ENCODE measurements at places on chromosomes 2 and 18.
A peak's percentile ranks its signal among the peaks of the same experiment; 100 is the strongest.

DNA sequence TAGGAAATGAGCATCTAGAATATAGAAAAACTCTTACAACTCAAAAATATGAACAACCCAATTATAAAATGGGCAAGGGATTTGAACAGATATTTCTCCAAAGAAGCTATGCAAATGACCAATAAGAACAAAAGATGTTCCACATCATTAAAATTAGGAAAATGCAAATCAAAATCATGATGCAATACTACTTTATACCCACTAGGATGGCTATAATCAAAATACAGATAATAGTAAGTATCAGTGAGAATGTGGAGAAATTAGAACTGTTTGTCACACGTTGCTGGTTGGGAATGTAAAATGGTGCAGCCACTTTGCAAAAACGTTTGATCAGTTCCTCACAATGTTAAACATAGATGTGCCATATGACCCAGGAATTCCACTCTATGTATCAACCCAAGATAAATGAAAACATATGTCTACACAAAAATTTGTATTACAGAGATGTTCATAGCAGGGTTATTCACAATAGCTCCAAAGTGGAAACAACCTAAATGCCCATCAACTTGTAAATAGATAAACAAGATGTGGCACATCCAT, 558.4 kb downstream of the SLC4A3 start:
- DNase-seq, result no peak

DNA sequence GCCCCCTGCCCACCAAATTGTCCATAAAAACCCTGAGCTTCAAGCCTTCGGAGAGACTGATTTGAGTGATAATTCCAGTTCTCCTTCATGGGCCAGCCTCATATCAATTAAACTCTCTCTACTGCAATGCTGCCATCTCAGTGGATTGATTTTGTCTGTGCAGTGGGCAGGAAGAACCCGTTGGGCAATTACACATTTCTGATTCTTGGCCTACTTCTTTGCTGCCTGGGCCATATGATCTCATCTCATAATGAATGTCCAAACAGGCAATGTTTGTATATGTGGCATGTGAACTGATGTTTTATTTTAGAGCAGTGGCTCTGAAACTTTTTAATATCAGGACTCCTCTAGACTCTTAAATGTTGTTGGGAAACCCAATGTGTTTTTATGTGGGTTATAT, 101.2 kb upstream of the SLC38A11 start:
- DNase-seq, result no peak

DNA sequence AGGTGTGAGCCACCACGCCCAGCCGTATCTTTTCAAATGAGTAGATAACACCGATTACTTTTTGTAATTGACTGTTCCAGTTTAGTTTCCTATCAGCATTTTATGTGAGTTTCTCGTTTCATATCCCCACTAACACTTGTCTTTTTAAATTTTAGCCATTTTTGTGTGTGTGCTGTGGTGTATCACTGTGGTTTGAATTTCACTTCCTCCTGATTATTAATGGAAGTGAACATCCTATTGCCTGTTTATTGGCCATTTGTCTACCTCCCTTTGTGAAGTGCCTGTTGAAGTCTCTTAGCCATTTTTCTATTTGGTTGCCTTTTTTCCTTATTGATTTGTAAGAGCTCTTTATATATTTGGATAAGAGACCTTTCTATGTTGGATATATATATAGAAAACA, 91.7 kb upstream of the STON1 start:
- DNase-seq, result no peak

DNA sequence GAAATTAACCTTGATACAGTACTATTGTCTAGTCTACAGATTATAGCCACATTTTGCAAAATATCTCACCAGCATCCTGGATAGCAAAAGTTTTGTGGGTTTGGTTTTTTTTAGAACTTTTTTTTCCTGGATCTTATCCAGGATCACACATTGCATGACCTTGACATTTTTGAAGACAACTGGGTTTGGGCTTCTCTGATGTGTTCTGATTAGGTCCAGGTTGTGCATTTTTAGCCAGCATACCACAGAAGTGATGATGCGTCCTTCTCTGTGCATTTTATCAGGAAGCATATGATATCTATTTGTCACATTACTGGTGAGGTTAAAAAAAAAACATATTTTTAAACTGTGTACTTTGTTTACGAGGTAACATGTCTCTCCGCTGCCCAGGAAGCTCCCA, 221.0 kb upstream of the OSR1 start:
- no peak for DNase-seq

DNA sequence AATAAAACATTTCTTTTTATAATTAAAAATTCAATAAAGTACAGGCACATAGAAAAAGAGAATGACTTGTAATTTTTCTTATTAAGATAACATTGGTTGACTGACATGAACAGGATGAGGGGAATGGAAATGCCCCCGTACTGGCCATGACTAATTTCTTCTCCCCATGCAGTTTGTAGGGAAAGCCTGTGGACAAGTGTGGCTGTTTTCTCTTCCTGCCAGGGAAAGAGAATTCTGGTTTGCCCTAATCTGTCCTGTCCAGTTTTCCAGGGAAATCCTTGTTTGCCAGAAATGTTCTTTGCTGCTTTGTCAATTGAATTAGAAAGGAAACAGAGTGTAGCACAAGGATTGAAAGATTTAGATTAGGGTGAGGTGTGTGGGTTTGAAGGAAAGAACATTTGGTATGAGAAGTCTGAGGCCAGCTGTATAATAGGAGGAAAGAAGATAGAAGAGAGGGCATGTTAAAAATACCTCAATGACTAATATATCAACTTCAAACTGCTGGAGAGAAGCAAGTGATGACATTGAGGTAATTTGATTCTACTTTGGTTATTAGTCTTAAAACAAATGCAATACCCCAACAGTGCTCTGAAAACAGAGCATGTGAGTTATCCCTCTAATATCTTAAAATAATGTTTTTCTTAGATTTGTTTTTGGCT, 593.9 kb upstream of the ZNF804A start:
- no peak for DNase-seq

DNA sequence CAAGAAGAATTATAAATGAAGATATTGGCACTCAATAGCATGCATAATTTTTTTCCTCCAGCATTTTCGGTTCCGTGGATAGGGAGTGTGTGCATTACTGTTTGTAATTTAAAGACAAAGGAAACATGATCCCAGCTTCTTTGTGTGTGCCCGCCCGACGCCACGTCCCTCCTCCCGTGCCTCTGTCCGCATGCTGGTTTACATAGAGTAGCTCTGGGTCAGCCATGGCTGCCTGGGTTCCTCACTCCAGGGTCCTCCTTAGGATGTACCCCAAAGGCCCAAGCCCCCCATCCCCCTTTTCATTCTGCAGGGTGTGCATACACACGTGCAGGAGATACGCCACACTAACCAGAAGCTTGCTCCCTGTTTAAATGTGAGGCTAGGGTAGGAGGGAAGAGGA, 214.7 kb downstream of the KLHL29 start:
- DNase-seq, result no peak

- no peak for DNase-seq
Observed at GRCh38 chr2:201484805-201485204, 33.3 kb downstream of the STRADB start.

DNA sequence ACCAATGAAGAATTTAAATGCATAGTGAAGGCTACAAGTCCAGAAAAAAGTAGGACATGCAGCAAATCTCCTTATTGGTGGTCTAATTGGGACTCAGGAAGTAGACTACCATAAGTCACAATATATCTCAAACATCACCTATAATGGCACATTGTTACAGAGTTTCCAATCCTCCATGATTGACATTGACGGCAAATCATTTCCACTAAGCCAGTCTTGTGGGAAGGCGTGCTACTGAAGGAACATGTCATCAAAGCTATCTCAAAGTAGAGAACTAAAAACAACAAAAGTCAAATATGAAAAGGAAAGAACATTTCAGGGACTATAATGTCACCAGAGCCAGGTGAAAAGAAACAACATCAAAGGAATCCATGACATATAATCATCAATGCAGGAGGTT, 166.4 kb upstream of the PID1 start:
- DNase-seq, result no peak

- DNase-seq, result no peak
Observed at GRCh38 chr2:173785813-173786212, 179.4 kb downstream of the SP3 start.

DNA sequence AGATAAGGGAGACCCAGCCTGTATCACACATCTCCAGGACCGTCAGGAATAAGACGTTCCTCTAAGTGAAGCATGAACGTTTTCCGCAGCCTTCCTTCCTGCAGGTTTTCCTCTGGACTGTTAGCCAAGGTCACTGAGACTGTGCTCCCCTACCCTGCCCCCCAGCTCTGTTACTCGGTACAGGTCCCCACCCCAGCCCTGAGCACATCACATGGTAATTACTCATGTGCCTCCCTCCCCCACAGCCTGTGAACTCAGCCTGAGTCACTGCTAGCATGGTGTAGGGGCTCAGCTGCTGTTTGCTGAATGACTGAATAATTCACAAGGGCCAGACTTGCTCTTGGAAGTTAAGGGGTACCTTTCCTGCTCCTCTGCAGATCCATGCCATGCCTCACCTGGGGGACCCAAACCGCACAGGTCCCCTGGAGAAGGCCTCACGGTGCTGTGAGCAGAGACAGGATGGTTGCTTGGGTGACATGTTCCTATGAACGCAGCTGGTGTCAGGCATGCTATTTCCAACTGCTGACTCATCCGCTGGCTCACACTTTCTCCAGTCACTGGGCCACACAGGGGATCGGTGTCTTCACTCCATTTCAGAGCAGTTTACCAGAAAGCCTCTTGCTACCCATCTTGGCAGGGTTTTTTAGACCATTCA, 88.2 kb downstream of the PLB1 start:
- peak; percentile 80 for DNase-seq

GRCh38 chr2:168244318-168244717, 3.1 kb downstream of the STK39 start:
- peak; percentile 21 for DNase-seq

DNA sequence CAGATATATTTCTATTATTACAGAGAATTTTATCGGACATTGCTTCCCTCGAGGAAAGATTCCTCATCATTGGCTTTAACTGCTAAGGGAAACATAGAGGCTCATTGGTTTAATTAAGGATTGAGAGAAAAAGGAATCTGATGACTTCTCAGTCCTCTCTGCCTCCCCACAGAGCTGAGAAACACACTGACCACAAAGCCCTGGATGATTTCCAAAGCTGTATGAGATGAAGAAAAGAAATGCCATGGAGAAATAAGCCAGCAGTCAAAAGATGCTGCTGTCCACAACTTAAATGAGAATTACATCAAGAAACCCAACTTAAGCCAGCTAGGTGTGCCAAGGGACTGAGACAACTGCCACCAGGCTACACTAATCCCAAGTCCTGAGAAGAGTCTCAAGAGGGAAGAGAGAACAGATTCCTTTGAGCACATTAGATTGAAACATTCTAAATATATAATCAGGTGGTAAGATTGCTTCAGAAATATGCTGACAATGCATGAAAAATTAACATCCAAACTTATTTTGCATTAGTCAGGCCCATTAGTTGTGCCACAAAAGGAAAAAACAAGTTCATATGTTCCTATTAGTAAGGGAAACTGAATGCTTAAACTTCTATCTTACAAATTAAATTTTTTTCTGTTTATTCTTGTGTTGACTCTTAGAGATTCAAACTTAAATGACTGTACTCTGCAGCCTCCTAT, 308.1 kb upstream of the CYRIA start:
- DNase-seq, result no peak

- peak; percentile 30 for DNase-seq
Observed at GRCh38 chr2:70070542-70071268, 16.6 kb upstream of the PCBP1 start.

DNA sequence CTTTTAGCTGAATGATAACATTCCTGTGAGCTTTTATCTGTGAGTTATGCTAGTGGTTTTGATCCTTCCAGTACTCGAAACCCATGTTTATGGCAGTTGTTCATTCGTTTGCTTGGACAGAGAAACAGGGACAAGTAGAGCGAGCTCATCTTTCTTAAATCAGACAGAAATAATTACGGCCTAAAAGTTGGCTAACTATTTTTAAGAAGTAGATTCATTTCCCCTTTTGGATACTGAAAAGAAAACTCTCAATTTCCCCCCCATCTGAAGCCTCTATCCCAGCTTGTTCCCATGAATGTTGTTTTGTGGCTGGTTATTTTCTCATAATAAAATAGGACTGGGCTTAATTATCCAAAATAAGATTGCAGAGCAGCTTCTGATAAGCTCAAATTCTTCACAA, 67.1 kb downstream of the ANTXR1 start:
- DNase-seq, result no peak

DNA sequence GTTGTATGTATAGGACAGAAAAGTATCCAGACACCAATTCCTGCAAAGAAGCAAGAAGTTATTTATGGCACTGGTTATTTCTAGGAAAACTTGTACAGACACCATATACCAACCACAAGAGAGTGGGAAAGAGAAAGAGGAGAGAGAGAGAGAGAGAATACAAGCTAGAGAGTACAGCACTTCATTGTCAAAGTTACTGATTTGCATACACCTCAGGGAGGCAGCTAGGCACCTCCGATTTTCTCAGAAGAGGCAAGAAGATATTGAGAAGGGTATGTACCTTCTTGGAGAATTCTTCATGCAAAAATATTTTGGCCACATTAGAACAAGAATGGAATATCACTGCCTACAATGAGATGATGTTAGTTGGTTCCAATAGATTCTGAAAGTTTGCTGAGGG, 333.9 kb upstream of the PIK3C3 start:
- no peak for DNase-seq

DNA sequence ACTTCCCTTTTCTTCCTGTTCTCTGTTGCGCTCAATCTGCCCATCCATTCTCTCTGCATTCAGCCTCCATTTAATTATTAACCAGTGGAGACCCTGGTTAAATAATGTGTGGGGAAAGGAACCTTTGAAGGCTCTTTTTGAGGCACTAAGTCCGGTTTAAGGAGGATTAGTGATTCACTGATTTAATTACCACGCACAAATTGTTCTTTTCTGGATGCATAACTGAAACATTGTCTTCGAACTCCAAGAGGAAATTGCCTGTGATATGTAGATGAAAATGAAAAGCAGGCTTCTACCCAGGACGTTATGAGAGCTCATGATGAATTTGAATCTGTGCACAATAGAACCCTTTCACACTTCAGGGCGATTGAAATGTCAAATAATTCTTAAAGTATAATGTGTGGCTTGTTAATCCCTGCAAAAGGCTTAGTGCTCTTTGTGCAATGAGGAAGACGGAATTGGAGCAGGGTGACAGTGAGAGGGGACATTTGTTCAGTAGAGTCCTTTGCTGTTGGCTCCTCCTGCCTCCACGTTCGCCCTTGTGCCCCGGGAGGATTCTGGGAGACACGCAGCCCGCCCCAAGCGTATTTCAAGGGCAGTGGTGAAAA, 51.1 kb upstream of the ZNF236 start:
- DNase-seq, result no peak

DNA sequence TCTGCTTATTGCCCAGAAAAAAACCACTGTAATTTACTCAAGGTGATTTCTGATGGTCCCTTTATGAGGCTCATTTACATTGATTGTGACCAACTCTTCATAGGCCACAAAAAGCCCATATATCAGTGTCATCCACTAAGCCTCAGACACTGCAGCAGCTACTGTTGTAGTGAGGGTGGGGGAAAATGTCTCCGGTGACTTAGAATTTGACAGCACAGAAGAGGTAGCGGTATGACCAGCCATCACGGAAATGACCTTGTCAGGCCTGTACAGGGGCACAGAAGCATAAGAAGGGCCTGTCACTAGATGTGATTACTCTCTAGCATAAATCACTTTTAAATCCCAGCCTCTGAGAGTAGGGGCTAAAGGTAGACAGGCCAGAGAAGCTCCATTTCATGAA, 190.3 kb downstream of the PAX3 start:
- DNase-seq, result no peak
